ENCODE measurements at places on chromosomes 11 and 22.

DNA sequence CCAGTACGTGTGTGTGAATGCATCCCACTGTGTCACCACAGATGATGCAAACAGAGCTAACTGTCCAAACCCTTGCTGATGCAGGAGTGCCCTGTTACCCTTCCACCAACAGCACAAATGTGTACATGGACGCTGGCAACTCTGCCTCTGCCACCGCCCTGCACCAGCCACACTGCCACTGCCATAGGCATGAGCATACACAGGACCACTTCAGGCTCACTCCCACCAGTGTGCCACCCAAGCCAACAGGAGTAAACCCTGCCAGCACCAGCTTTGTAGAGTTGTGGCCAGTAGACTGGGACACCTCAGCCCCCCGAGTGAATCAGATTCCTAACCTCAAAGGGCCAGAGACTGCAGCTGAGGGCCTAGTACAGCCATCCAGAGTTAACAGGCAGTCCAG lies 34.0 kb downstream of the NOX4 start:
- no peak for DNase-seq

DNA sequence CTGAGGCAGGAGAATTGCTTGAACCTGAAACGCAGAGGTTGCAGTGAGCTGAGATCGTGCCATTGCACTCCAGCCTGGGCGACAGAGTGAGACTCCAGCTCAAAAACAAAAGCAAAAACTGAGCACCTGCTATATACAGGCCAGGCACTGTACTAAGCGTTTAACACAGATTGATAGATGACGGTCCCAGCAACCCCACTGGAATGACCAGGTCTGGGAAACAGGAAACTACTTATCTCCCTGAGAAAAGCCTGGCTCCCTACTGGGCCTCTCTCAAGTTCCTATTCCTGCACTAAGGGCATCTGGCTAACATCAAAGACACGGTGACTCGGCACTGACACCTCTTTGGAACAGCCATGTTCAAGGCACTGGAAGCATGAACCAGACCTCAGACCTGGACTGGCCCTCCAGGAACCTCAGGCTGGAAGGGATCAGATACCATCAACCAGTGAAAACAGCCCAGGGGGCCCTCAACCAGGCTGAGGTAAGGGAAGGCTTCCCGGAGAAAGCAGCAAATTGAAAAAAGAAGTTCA lies 16.6 kb downstream of the ARAP1 start:
- no peak for DNase-seq

- DNase-seq = no peak
Observed at GRCh38 chr11:116778556-116778955, 5.8 kb upstream of the BUD13 start.

GRCh38 chr11:66420671-66421476 lies at the start of gene NPAS4:
Gene NPAS4, plus strand, starts transcription at chr11:66421035. Its CDS starts 145 bp downstream, at chr11:66421180.
- no peak for DNase-seq

- no peak for DNase-seq
Observed at GRCh38 chr11:71204748-71205664, 47.4 kb downstream of the SHANK2 start.

GRCh38 chr11:5508605-5509004 lies 1.2 kb downstream of the UBQLN3 start:
- DNase-seq = no peak

- no peak for DNase-seq
Observed at GRCh38 chr11:30314625-30315024, 8.3 kb upstream of the ARL14EP start.

DNA sequence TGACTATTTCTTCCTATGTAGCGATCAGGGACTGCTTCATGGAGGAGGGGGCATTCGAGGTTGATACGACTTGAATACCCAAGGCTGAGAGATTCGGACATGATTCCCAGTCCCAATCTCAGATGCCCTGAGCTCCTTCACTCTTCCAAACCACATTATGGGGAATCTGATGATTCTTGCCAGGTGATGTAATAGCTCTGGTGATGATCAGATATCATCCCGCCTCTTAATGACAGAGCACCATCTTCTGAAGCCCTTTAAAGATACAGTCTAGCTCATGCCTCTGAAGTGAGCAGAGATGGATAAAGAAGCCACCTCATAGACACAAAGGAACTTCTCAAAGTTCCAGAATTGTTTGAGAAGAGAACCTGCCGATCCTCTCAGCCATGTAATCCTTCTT lies 8.9 kb upstream of the CLMP start:
- no peak for DNase-seq
